CD8-positive, alpha-beta memory T cell (primary cell): ENCODE measurements at places on chromosomes 4 and X. TPM values are rescaled to one million over a fixed set of nuclear protein-coding genes. Genes with fewer than 3 reads are reported as not detected.

The CXorf49 gene
- polyA plus RNA-seq, result not detected

DNA sequence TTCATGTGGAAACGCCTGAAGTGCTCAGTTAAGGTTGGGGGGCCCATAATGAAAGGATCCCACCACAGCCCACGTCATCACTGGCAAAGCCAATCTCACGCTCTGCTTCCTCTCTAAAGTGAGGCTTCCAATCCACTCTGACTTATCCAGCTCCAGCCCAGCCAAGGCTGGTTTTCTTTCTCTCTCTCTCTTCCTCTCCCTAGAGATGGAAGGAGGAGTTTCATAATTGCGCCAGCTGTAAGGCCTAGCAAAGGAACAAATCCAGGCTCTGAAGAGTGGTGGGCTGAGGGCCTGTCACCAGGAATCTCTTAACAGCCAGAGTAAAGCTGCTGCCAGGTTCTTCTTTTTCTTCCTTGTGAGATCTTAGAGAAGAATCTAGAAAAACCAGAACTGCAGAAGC is 20.7 kb upstream of the BCLAF3 start:
- no peaks in the 10 kb centered on the region for H3K36me3 ChIP-seq
- no peak for DNase-seq
- H3K27me3 ChIP-seq, result no peaks in the 10 kb centered on the region

GRCh38 chr4:57148831-57149505 is 38.8 kb upstream of the IGFBP7 start:
- H3K27me3 ChIP-seq, result no peaks in the 10 kb centered on the region
- H3K4me3 ChIP-seq, result no peak overlapping the region
- no peaks in the 10 kb centered on the region for H3K36me3 ChIP-seq
- DNase-seq, result no peak
- H3K27ac ChIP-seq, result no peak overlapping the region

GRCh38 chrX:66203114-66203513 is 39.1 kb downstream of the HEPH start:
- no peaks in the 10 kb centered on the region for H3K36me3 ChIP-seq
- no peak overlapping the region for H3K27ac ChIP-seq
- no peak for DNase-seq
- no peak overlapping the region for H3K4me3 ChIP-seq
- H3K27me3 ChIP-seq, result no peaks in the 10 kb centered on the region
- H3K4me1 ChIP-seq, result no peaks in the 10 kb centered on the region

GRCh38 chr4:166481739-166482138 is 608.7 kb downstream of the TLL1 start:
- H3K4me3 ChIP-seq, result no peak overlapping the region
- H3K4me1 ChIP-seq, result no peaks in the 10 kb centered on the region
- H3K36me3 ChIP-seq, result no peaks in the 10 kb centered on the region
- no peaks in the 10 kb centered on the region for H3K27me3 ChIP-seq
- DNase-seq, result no peak

DNA sequence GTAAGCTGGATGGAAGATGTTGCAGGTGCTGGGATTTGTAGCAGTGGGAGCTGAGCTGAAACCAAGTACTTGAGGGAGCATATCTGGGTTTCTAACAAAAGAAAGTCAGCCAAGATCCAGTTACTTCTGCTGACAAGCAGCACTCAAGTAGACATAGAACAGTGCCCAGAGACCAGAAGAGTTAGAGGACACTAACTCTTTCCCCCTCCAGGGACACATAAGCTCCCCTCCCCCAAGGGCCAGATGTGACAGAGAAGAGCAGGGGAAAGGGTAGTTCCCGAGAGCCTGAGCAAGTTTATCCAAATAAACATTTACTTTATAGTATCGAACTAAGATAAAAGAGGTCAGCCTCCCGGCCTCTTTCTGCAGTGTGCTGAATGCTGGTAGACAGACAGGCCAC is 12.2 kb downstream of the TRPC3 start:
- DNase-seq, result no peak
- peaks cover 5% of the 10 kb centered on the region for H3K4me1 ChIP-seq
- peaks cover 4% of the 10 kb centered on the region for H3K27me3 ChIP-seq
- no peak overlapping the region for H3K27ac ChIP-seq
- no peak overlapping the region for H3K4me3 ChIP-seq

DNA sequence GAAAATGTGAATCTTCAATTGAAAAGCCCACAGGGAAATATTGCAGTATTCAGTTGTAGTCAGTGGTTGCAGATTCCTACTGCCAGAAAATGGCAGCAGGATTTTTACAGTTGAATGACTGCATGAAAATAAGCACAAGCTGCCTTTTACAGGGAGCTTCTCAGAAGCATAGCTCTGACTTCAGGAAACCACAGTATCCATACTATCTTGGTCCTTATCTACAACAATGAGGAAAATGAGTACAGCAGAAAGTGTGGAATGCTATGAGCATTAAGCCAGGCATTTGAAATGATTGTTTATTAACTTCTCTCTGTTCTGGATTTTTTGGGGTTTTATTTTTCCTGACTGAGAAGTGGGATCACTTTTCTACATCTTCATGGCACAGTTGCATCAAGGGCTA is 34.6 kb upstream of the PRRG1 start:
- no peak overlapping the region for H3K27ac ChIP-seq
- no peaks in the 10 kb centered on the region for H3K4me1 ChIP-seq
- H3K36me3 ChIP-seq, result no peaks in the 10 kb centered on the region
- DNase-seq, result no peak

DNA sequence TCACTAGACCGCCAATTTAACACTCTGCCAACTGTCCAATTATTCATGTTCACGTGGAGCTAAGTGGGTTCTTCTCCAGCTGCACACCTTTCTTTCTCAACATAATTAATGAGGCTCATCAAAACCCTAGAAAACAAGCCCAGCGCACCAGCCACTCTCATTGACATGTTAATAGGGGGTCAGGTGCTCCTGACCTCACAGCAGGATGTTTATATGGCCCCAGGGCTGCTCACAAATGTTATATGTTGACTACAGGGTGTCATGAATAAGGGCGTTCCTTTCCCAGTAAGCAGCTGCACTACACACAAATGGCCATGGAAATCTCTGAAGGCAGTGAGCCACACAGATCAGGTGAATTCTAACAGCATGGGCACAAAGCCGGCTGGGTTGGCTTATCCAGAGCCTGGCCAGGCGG is 209.8 kb downstream of the MGST2 start:
- no peaks in the 10 kb centered on the region for H3K36me3 ChIP-seq
- H3K27me3 ChIP-seq, result no peaks in the 10 kb centered on the region
- no peak overlapping the region for H3K27ac ChIP-seq
- H3K4me1 ChIP-seq, result no peaks in the 10 kb centered on the region
- no peak overlapping the region for H3K4me3 ChIP-seq

DNA sequence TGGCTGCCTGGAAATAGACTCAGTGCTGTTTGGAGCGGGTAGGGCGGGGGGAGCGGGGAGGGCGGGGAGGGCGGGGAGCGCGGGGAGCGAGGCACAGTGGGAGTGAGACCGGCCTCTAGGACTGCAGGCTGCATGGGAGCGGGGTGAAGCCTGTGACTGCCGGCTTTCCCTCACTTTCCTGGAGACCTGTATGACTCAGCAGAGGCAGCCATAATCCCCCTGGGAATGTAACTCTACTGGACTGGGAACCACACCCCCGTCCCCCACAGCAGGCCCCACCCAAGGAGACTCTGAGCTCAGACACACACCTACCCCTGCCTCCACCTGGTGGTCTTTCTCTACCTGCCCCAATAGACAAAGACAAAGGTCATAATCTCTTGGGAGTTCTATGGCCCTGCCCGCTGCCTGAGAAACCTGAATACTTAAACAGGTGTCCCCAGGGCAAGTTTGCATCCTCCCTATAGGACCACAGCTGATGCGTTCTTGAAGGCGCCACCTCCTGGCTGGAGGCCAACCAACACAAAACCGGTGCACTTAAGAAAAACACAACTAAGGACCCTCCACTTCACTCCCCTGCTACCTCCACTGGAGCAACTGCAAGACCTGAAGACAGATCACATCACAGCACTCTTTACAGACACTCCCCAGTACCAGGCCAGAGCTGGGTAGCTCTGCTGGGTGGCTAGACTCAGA is 18.0 kb downstream of the HDAC8 start:
- no peaks in the 10 kb centered on the region for H3K4me1 ChIP-seq
- H3K4me3 ChIP-seq, result no peak overlapping the region
- no peak overlapping the region for H3K27ac ChIP-seq

DNA sequence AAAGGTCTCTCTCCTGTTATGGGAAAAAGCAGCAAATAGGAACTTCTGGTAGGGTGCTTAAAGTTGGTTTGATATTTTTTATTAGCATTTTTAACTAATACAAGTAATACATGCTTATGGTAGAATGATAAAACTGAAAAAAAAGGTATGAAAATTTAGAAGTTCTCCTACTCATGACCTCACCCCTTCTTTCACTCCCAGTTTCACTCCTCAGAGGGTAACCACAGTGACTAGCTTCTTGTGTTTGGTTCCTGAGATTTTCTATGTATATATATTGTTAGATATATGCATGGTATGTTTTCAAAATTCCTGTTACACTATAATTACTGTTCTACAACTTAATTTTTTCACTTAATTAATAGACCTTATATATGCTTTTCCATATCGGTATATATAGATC is 66.5 kb downstream of the AR start:
- no peaks in the 10 kb centered on the region for H3K36me3 ChIP-seq
- H3K4me3 ChIP-seq, result no peak overlapping the region
- no peak overlapping the region for H3K27ac ChIP-seq
- no peaks in the 10 kb centered on the region for H3K27me3 ChIP-seq
- no peak for DNase-seq
- no peaks in the 10 kb centered on the region for H3K4me1 ChIP-seq

- no peak for DNase-seq
- H3K4me3 ChIP-seq, result no peak overlapping the region
- no peak overlapping the region for H3K27ac ChIP-seq
- H3K4me1 ChIP-seq, result no peaks in the 10 kb centered on the region
- H3K27me3 ChIP-seq, result no peaks in the 10 kb centered on the region
Observed at GRCh38 chrX:1932231-1932630, 317.4 kb downstream of the ASMT start.

DNA sequence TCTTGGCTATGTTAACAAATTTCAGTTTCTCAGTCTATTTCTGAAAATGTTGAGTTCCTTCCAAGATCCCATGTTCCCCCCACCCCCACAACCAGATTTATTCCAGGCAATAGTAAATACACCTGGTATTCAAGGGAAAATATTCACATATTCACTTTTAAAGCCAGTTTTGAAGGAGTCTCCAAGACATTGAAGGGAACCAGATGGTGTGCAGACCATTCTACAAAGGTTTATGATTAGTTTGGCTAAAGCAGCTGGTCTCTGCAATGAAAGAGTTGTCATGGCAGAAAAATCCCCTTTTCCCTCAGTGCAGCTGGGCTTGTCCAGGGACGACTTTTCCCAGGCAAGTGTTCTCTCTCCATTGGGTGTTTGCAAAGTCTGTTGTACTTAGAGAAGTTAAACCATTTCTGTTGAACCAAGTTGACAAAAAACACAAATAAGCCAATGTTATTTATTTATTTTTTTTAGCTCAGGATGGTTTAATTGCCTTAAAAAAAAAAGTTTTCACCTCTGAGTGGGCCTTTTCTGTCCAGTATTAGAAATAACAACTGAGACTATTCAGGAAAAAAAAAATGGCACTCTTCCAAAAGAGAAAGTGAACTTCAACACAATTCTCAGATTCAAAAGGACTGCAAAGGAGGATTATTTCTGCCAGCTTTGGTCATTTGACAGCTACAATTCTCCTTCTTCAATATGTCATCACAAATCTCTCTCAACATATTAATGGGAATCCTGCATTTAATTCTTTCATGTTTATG is 410.6 kb downstream of the IL1RAPL1 start:
- H3K4me3 ChIP-seq, result no peak overlapping the region
- no peaks in the 10 kb centered on the region for H3K27me3 ChIP-seq
- H3K27ac ChIP-seq, result no peak overlapping the region
- H3K36me3 ChIP-seq, result no peaks in the 10 kb centered on the region

DNA sequence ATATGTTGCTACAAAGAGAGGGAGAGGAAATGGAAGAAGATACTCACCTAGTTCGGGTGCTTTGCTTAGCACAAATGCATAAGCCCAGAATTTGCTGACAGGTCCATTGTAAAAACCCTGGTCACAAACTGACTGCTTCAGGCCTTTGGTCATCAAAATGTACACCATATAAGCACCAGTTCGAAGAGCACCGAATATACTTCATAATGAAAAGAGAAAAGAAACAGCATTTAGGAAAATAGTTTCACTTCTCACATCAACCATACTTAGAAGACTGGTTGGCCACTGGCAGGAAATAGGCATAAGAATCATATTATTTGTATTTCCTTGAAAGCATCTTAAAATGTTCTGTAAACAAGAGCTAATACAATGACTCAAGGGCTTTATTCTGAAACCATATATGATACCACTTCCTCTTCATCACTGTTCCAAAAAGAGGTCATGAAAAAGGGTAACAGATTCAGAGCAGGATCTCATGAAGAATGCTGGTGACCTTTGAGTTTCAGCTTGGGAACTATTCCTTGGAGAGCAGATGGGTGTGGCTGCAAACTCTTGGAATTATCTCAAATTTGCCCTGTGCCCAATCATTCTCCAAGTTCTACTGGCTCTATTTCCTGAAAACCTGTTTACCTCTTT is 138.7 kb downstream of the ELOVL6 start:
- no peak for DNase-seq
- H3K4me3 ChIP-seq, result no peak overlapping the region
- H3K27me3 ChIP-seq, result no peaks in the 10 kb centered on the region
- H3K27ac ChIP-seq, result no peak overlapping the region
